ENCODE measurements at places on chromosomes 16 and 17.

- H3K4me1 ChIP-seq = peaks cover 50% of the 10 kb centered on the region
- no peaks in the 10 kb centered on the region for H3K36me3 ChIP-seq
- H3K27me3 ChIP-seq = no peaks in the 10 kb centered on the region
- no peak overlapping the region for H3K4me3 ChIP-seq
Observed at GRCh38 chr16:81442916-81443687, 1.5 kb upstream of the CMIP start.

DNA sequence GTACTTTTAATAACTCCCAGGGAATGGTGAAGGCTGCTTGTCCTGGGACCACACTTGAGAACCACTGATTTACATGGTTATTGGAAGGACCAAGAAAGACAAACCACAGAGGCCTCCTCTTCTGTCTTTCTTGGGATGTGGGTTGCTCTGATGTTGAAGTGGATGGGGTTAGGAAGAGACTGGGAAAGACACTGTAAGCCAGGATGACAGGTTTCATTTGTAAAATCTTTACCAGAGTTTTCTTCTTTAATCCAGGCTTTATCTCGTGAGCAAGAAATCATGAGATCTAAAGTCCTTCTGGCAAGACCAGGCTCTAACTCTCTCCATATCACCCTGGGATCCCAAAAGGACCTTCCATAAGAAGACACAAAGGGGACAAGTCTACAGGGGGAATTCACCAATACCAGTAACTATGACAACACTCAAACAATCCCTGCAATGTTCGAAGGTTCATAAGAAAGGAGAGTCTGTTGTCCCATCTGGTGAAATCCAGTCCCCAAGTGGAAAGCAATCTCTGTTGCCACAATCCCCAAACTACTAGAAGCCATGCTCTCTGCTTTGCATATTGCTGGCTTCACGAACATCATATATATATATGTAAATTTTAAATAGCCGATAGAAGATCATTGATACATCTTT lies 44.8 kb upstream of the CDRT4 start:
- no peak overlapping the region for H3K27ac ChIP-seq
- H3K4me3 ChIP-seq = no peak overlapping the region
- DNase-seq = no peak
- H3K36me3 ChIP-seq = peaks cover 10% of the 10 kb centered on the region

GRCh38 chr17:13114601-13115031 lies 96.8 kb upstream of the ELAC2 start:
- no peak for DNase-seq
- no peaks in the 10 kb centered on the region for H3K27me3 ChIP-seq
- H3K27ac ChIP-seq = no peak overlapping the region
- no peak overlapping the region for H3K4me3 ChIP-seq
- no peaks in the 10 kb centered on the region for H3K36me3 ChIP-seq
- no peaks in the 10 kb centered on the region for H3K4me1 ChIP-seq

- H3K4me1 ChIP-seq = peaks cover 74% of the 10 kb centered on the region
- no peak for DNase-seq
- no peak overlapping the region for H3K27ac ChIP-seq
- peaks cover 6% of the 10 kb centered on the region for H3K36me3 ChIP-seq
- no peak overlapping the region for H3K4me3 ChIP-seq
Observed at GRCh38 chr16:3874242-3874641, 6.3 kb downstream of the CREBBP start.

All from T-cell (primary cell).